Naive thymus-derived CD8-positive, alpha-beta T cell (primary cell): ENCODE measurements at places on chromosomes 5 and 9.
A peak's percentile ranks its signal among the peaks of the same experiment; 100 is the strongest.

- no peak for DNase-seq
Observed at GRCh38 chr5:171622010-171622409, 163.6 kb upstream of the SMIM23 start.

GRCh38 chr5:172852490-172853354, 18.7 kb downstream of the ERGIC1 start:
- DNase-seq = no peak

GRCh38 chr9:12681620-12682019, 11.6 kb upstream of the TYRP1 start:
- DNase-seq = no peak

- DNase-seq = no peak
Observed at GRCh38 chr5:66769839-66770617, 173.8 kb downstream of the MAST4 start.

- no peak for DNase-seq
Observed at GRCh38 chr5:134570886-134571285, 45.4 kb downstream of the JADE2 start.

- no peak for DNase-seq
Observed at GRCh38 chr5:58335518-58335917, 124.4 kb downstream of the PLK2 start.

DNA sequence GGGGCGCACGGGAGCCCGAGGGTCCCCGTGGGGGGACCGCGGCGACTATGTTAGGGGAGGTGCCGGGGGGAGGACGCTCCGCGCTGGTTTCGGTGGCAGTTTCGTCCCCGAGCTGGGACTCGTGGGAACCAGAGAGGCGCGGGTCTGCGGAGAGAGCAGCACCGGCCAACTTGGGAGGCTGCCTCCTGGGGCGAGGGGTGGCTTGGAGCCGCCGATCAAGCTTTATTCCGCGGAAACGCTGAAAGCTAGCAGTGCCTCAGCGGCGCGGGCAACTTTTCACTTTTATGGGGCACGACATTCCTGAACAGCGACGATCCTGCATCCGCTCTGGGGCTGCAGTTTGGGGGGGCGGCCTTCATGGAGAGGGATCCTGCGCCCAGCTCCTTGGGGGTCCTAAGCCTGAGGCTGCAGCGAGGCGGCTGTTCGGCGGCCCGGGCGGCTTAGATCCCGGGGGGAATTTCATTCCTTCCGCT, 369 bp downstream of the OCLN start:
- no peak for DNase-seq

GRCh38 chr5:135092476-135092875, 58.4 kb upstream of the PITX1 start:
- no peak for DNase-seq

DNA sequence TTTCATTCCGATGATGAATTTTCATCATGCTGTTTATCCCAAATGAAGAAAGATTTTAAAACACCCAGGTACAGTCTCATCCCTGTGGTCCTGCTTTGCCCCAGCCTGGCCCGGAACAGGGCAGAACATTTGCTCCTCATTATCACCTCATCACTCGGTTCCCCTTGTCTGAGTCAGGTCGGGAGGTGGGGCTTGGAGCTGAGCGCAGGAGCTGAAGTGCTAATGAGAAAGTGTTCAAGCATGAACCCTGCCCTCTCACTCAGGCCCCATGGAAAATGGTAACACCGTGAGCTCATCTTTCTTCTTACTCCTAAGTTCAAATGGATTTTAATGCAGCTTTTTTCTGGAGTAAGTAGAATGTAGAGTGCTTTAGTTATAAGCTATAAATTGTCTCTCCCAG, 466.2 kb downstream of the KDM4C start:
- DNase-seq = no peak

GRCh38 chr5:141511771-141512325, 23.0 kb downstream of the PCDHGC5 start:
- DNase-seq = no peak

- DNase-seq = no peak
Observed at GRCh38 chr9:27836661-27837401, 263.6 kb upstream of the C9orf72 start.

GRCh38 chr9:11702548-11702947, 990.6 kb upstream of the TYRP1 start:
- no peak for DNase-seq

DNA sequence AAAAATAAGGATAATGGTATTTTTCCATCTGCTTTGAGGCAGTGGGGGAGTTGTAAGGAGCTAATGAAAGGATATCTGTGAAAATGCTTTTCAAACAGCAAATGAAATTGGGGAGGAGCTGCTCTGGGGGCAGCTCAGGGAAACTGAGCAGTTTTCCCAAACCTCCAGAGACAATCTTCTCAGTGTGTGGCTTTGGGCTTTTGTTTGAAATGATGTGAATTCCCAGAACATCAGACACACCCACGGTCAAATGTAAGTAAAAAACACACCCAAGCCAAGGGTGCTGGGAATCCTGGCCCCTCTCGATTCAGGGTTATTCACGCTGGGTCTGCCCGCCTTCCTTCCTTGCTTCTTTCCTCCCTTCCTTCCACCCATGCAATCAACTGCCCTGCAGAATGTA, 512.6 kb downstream of the BNC2 start:
- DNase-seq = no peak

DNA sequence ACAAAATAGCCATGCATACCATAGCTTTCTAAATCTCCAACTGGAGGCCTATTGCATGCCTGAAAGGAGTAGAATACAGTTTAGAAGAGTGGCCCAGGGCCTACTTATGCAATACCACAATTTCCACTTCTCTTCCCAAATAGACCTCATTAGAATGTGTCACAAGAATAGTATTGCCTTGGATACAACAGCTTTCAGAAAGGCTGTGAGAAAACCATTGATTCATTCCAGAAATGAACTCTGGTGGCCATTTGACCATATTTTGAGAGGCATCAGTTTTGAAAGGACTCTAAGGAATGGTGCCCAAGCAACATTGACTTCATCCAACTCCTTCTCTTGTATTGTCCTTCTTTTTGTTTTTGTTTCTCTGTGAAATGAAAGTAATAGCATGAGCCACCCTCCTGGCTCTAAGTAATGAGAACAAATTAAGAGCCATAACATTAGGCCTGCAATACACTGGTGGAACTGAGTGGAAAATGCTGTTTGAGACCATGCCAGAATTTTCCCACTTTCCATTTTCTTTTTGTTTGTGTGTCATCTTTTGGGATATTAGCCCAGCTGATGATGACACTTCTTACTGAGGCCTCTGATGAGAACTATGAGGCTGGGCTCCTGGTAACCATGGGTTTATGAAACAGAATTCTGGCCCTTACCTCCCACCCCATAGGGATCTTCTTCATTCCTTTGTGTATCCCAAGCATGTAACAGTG, 90.2 kb downstream of the TMEM174 start:
- DNase-seq = no peak

DNA sequence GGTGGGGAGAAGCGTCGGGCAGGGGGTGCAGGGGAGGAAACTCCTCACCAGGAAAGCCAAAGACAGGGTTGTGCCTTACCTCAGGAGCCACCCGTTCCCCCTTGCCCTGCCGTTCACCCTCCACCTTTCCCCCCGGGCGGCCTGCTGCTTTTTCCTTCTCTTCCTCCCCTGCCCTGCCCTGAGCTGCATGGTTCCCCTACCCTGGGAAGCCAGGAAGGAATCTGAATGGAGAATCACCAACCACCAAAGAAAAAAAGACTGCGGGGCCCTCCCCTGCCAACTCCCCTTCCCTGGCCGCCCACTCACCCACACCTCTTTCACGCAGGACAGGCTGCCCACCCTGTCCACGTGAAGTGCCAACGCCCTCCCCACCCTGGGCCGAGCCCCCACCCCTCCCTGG, 820 bp upstream of the NFX1 start:
- peak; percentile 32 for DNase-seq

DNA sequence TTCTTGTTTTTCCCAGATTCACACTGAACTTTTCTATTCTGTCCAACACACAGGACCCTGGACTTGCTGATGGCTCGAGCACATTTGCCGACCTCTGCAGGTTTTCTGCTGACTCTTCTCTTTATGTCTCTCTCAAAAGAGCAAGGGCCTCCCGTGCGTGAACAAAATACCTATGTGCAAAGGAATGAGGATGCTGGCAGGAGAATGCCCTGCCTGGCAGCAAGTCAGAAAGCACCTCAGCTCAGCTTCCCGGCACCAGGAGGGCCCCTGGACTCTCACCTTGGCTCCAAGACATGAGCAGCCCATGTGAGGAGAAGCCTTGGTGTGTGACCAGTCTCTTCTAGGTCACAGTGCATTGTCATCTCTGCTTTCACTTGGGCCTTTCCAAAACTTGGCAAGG, 36.1 kb downstream of the PAPPA start:
- DNase-seq = no peak

DNA sequence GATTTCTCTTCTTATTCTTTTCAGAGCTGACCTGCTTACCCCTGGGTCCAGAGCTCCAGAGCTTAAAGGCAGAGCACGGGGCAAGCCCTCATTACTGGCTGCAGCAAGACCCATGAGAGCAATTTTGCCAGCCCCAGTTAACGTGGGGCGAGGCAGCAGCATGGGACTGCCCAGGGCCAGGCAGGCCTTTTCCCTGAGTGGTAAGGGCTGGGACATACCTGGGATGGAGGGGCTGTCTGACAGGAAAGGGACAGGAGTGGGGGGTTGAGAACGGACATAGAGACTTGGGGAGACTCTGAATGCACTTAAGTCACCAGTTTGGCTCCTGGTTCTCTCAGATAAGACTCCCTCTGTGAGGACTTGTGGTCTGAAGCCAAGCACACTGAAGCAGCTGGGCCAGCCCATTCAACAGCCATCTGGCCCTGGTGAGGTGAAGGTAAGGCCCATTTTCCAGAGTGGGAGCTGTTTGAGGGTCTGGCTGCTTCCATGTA, 26.2 kb downstream of the HMGXB3 start:
- no peak for DNase-seq

GRCh38 chr9:24293386-24293785, 252.3 kb downstream of the IZUMO3 start:
- DNase-seq = no peak

DNA sequence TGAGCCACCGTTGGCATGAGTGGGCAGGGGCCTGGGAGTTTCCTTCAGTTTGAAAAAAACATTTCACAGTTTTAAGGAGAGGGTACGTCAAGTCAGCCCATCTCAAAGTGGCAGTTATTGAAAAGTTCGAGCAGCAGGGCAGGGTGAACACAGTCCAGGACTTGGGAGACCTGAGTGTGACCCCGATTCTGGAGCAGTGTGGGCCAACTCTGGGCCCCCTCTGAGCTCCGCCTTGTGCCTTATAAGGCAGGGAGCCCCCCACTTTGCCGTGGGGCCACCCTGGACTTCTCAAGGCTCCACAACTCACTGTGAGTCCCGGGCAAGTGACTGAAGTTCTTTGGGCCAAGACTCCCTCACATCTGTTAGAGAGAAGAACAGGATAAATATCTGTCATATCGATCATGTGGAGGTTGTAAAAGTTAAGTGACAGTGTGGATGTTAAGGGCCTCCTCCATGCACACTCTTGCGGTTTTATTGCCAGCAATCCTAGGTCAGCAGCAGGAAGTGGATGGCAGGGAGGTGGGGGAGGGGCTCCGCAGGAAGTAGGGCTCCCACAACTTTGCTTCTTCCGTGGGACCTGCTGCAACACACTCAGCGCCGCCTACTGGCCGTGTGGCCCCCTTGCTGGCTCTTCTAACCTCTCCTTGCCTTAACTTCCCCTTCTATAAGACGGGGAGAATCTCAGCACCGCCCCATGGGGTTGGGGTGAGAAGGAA, 38.4 kb downstream of the HRH2 start:
- DNase-seq = peak; percentile 84

DNA sequence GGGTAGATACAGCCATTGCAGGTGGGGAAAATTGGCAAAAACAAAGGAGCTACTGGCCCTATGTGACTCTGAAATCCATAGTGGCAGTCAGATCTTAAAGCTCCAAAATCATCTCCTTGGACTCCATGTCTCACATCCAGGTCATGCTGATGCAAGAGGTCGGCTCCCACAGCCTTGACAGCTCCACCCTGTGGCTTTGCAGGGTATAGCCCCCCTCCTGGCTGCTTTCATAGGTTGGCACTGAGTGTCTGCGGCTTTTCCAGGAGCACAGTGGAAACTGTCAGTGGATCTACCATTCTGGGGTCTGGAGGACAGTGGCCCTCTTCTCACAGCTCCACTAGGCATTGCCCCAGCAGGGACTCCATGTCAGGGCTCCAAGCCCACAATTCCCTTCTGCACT, 1190.1 kb downstream of the CDH12 start:
- no peak for DNase-seq

GRCh38 chr5:149433524-149434131, 54.5 kb upstream of the IL17B start:
- DNase-seq = no peak

DNA sequence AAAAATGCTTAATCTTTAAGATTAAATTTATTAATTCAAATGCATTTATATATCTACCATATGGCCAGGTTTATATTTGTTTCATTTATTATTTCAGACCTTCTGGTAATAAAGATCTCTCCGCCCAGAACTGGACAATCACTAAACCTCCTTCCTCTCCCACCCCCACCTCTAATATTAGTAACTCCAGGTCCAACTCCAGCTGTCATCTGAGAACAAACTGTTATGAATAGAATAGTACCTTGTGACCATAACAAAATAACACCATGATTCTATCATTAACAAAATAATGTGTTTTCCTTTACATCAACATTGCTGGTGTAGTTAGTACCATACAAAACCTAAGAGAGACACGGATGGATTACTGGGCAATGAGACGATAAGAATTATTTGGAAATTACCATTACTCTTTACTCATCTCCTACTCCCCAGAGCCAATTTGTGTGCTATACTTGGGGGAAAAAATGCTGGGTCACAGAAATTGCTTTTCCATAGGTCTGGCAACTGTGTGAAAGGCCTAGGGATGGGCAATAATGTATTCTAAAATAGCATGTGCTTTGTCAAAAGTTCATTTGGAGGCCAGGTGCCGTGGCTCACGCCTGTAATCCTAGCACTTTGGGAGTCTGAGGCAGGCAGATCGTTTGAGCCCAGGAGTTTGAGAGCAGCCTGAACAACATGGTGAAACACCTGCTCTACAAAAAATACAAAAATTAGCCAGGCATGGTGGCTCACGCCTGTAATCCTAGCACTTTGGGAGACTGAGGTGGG, 186.1 kb downstream of the ENC1 start:
- no peak for DNase-seq

GRCh38 chr9:72586388-72587130, 65.2 kb downstream of the TMC1 start:
- no peak for DNase-seq

DNA sequence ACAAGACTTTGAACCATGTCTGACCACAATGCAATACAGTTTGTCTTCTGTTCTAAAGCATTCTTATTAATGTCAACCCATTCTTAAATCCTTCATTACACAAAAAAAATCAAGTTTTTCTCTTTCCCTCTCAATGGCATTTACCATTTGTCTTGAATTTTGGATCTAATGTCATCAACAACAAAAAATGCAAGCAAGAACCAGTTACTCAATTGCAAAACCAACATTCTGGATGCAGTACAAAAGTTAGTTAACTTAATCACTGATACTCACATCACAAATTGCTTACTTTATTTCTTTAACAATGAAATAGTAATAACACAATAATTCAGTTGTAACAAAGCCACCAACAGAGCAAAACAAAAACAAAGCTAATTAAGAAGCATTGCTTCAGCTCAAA, 6.0 kb downstream of the C9orf40 start:
- DNase-seq = no peak
